DMS79 treated with DMSO at 0.1 percent for 48 hours (cell line): ENCODE measurements at places on chromosomes 1 and 21.

- DNase-seq: no peak
Observed at GRCh38 chr1:219427403-219427802, 185.5 kb downstream of the ZC3H11B start.

GRCh38 chr1:153371231-153371630 lies 4.2 kb downstream of the S100A12 start:
- DNase-seq: no peak

GRCh38 chr1:71001624-71002023 lies 46.0 kb downstream of the PTGER3 start:
- no peak for DNase-seq

GRCh38 chr1:169631249-169631648 lies 1.3 kb upstream of the SELP start:
- DNase-seq: no peak

DNA sequence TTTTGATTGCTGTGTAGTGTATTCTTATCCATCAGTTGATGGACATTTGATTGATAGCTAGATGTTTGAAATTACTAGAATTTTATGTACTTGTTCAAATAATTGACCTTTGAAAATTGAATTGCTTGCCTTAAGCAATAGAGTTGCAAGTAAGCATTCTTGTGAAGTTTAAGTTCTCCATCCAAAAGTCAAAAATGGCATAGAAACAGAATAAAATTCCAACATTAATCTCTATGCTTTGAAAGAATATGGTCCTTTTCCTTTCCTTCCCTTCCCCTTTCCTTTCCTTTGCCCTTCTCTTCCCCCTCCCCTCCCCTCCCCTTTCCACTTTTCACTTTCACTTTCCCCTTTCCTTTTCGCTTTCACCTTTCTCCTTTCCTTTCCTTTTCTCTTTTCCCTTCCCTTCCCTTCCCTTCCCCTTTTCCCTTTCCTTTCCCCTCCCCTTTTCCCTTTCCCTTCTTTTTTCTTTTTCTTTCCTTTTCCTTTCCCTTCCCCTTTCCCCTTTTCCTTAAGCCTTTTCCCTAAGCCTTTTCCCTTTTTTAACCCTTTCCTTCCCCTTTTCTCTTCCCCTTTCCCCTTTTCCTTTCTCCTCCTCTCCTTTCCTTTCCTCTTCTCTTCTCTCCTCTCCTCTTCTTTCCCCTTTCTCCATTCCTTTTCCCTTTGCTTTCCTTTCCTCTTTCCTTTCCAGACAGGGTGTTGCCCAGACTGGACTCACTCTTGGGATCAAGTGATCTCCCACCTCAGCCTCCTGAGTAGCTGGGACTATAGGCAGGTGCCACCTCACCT lies 67.4 kb downstream of the SASS6 start:
- no peak for DNase-seq

DNA sequence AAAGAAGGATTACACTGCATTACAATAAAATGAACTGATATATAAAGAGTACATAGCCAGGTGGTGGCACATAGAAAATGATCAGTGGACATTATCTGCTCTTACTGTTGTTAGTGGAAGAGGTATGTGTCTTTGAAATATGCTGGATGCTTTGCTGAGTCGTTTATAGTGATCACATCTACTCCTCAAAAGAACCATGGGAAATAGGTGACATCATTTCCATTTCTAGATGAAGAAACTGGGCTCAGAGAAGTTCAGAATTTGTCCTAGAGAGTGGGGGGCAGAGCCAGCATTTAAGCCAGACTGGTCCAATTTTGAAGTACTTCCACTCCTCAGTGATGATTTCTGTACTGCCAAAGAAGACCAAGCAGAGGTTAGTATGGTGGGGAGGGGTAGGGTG lies 34.0 kb upstream of the BACH1 start:
- DNase-seq: no peak

GRCh38 chr1:61241411-61241838 lies 159.1 kb downstream of the NFIA start:
- peak; percentile 98 for DNase-seq

- no peak for DNase-seq
Observed at GRCh38 chr1:227094249-227094966, 154.3 kb downstream of the COQ8A start.

- no peak for DNase-seq
Observed at GRCh38 chr1:160731990-160732389, 7.1 kb upstream of the SLAMF7 start.

- peak; percentile 33 for DNase-seq
Observed at GRCh38 chr1:164561007-164561406, 2.0 kb downstream of the PBX1 start.

DNA sequence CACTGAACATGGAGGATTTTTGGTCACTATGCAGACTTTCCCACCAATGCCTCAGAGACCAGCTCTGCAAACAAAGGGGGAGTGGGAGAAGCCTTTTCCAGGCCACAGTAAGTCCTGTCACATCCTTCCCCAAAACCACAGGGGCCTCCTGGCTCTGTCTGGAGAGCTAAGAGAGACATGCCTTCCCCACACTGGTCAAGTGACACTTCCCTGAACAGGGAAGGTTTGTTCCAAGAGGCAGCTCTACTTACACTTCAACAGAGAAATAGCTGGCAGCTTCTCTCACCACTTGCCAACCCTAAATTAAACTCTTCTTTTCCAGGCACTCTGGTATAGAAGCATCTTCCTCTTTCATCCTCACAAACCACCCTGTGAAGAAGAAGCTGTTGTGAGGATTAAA lies 39.7 kb downstream of the EDN2 start:
- peak; percentile 34 for DNase-seq

- no peak for DNase-seq
Observed at GRCh38 chr1:34923490-34923889, 6.0 kb downstream of the DLGAP3 start.
